ENCODE measurements at places on chromosomes 5 and 9.
A peak's percentile ranks its signal among the peaks of the same experiment; 100 is the strongest.

- DNase-seq = peak; percentile 75
Observed at GRCh38 chr9:137273611-137274320, 3.8 kb upstream of the TOR4A start.

GRCh38 chr9:111250875-111251842 is 78.9 kb downstream of the OR2K2 start:
- DNase-seq = no peak

GRCh38 chr5:90813392-90813791 is 254.8 kb downstream of the ADGRV1 start:
- DNase-seq = no peak

DNA sequence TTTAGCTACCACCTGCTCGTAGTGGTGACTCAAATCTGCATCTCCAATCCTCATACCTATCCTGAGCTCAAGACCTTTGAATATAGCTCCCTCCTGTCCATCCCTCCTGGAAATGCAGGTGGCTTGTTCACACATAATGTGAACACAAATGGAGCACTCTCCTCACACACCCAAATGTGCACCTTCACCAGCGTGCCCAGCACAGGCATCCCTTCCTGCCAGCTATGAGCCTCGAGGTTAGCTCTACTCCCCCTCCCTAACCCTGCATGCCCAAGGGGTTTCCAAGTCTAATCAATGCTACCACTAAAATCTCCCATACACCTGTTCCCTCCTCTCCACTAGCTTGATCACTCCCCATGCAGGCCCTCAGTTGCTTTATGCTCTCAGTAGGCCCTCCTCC is 2.2 kb upstream of the TGFBI start:
- peak; percentile 47 for DNase-seq

All from NCI-H2171 treated with DMSO at 0.1 percent for 48 hours (cell line).